GDM1 (cell line): ENCODE measurements at places on chromosomes 7 and 10.

DNA sequence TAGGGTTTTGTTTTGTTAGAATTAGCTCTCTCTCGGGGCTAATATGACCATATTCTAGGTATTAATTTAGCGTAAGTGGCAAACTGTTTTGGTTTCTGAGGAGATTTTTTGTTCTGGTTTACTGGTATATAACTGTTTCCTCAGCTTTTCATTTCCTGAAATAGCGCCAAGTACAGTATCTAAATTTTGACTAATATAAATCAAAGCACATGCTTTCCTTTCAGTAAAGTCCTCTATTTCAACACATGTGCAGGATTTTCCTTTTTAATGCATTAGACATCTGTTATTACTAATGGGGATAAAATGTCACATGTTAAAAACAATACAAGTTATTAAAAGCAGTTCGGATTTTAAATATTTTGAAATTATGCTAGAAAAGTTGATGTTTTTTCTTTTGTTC, 11.3 kb downstream of the FERD3L start:
- no peak for DNase-seq

DNA sequence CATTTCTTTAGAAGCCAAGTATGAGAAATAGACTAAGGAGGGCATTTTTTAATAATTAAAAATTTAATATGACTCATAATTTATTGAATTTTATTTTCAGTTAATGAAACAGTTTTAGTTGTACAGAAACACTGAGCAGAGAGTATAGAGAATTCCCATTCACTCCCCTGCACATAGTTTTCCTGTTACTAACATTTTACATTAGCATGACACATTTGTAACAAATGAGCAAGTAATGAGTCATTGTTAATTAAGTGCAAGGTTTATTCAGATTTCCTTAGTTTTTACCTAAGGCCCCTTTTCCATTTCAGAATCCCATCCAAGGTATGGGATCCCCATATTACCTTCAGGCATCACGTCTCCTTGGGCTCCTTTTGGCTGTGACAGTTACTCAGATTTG, 271.5 kb upstream of the FZD8 start:
- no peak for DNase-seq

- DNase-seq = no peak
Measured at GRCh38 chr10:11846542-11846941, 23.4 kb downstream of the PROSER2 start.

GRCh38 chr10:36116040-36116439, 473.9 kb upstream of the FZD8 start:
- DNase-seq = no peak

DNA sequence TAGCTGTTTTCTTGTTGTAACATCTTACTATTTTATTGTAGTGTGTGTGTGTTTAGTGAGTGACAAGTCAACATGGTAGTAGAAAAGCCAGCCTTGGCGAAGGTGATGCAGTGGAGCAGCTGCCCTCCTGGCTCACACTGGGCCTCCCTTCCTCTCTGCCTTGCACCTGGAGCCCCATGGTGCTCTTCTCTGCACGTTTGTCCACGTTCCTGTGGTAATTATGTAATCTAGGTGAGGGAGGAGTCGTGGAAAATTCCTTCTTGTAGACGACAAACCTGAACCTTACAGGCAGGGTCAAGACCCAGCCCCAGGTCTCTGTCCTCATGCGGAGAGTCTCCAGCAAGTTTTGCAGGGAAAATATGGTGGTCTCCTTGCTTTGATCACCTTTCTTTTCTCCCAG, 348.3 kb upstream of the MKI67 start:
- no peak for DNase-seq

DNA sequence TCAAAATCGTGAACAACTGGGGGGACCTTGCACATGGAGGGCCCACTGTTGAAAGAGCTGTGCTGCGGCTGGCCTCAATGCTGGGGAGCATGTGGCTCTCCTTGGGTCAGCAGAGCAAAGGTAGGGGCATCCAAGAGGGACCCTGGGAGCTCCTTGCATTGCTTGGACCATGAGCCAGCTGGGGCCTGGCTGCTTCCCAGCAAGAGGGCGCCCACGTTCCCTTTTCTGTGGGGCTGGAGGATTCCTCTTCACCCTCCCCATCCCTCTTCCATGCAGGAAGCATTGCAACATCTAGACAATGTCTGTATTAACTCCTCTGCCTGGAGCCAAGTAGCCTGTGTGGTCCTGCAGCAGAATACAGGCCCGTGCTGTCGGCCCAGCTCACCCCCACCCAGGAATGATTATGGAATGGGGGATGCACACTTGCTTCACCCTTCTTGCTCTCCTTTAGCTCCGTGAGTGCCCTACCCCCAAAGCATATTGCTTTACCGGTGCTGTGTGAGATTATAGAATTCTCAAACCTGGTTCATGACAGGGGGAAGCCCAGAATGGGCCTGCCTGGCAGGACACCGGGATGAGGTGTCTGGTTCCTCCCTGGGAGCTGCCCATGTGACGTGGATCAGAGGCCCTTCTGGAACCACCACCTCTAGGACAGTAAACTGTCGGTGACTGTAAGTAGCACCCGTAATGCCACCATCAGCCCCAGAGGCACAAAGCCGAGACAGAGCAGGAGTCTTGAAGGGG, 61.9 kb downstream of the SYPL1 start:
- DNase-seq = no peak

GRCh38 chr7:49791088-49791741, 17.8 kb downstream of the VWC2 start:
- DNase-seq = no peak

DNA sequence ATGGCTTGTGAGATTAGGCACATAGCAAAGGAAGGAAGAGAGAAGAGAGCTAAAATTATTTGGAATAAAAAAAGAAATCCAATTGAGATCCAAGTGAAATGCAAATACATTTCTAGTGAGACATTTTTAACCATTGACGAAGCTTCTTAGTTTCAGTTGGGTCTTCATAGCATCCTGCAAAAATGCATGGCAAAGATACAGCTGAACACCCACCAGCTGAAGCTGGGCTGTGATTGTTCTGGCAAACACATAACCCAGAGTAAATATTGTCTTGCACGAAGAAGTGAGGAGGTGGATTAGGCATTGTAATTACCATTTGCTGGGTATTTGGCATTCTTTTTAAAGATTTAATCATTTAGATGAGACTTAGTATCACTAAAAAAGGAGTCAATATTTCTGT, 409.4 kb downstream of the GRM8 start:
- no peak for DNase-seq

DNA sequence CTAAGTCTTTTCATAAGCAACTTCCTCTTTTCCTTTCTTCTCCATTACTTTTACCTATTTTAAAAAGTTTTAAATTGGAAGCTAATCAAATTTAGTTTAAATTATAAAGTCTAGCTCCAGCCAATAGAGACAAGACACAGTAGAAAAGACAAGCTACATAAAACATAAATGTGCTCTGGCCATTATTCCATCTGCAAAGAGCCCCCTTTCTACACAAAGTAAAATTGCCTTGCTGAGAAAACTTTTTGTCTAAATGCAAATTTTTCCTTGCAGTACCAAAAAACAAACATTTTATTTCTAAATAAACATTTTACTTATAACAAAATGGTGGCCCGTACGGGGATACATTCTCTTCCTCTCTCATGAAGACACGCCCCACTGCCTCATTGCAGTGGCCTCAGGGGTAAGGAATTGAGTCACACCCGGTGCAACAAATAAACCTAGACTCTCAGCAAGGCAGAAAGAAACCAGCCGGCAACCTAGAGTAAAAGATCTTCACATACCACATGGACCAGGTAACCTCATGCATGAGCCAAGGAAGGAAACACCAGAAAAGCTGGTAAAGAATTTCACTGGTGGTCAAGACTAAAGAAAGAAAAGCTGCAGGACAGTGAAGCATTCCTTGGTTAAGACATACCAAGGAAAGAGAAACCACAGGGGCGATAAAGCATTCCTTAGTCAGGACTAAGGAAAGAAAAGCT, 71.6 kb upstream of the ZNF746 start:
- DNase-seq = no peak

DNA sequence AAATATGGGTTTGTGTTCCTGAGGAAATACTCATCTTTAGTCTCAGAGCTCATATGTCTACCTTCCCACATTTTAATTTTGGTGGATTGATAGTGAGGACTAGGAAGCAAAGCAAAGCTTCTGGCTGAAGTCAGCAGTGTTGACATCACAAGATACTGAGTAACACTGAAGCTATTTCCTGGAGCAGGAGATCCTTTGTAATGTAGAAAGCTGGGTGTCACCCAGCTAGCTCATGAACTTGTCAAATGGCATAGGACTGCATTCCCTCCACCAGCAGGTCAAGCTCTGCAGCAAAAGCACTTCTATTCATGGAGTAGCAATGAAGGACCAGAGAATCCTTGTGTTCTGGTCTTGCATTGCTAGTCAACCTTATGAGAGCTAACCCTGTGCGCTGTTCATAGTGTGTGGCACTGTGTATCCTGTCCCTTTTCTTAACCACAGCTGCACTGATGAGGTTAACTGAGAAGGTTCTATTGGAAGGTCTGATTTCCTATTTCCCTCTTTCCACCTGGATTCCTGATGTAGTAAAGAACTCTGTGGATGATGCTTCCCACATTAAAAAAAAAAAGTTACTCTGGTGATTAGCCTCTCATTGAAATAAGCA, 94.8 kb upstream of the ZNF804B start:
- DNase-seq = no peak

DNA sequence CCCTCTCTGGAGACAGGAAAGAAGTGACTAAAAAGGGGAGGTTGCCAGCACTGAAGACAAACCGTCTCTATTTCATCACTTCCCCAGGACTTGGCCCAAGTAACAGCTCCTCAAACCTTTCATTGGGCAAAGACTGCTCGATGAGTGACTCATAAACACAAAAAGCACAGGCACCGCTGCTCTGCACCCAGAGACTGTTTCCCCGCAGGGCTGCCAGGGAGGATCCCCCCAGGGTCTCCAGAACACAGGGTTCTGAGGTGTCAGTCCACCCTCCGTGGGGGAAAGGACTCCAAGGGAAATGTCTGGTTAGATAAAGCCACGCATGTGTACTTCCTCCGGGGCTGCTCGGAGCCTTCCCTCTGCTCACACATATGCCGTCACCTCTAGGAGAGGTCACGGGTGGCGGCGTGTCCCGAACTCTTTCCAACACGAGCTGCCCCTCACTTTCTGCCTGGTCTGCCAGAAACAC, 59.9 kb downstream of the INSIG1 start:
- DNase-seq = peak; percentile 41

- DNase-seq = no peak
Measured at GRCh38 chr10:56596257-56596656, 235.2 kb upstream of the ZWINT start.

DNA sequence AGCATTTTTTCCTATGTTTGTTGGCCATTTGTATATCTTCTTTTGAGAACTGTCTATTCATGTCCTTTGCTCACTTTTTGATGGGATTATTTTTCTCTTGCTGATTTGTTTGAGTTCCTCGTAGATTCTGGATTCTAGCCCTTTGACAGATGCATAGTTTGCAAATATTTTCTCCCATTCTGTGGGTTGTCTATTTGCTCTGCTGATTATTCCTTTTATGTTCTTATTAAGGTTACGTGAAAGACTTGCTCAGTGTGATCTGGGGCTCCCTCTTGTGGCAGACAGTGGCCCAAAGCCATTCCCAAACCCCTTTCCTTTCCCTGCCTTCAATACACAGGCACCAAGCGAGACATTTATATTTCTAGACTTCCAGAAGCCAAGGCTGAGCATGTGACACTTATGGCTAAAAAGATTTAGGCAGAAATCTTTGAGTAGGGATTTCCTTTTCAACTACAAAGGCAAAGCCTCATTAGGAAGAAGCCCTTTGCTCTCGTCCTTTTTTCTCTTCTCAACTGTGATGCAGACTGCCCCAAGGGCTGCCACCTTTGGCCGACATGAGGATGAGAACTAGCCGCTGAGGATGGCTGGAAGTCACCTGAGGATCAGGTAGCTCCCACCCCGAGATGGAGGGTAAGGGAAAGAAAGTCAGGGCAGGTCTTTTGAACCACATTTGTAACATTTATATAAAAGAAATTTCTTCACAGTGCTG, 23.6 kb downstream of the ST8SIA6 start:
- peak; percentile 50 for DNase-seq

DNA sequence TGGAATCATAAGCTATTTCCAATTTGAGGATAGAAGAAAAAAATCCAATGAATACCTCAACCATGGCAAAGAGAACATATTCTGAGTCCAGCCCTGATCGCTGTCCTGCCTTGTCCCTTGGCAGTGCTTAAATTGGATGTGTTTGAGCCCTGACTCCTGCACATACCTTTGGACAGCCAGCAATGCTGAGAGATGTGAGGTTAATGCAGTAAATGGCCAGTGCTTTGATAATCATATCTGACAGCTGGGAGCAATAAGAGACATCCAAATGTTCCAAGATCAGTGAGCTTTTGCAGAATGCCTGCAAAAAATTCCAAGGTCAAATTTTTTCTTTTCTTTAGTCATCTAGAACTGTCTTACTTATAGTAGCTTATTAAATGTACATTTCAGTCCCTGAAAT, 80.1 kb upstream of the LRRC17 start:
- DNase-seq = no peak

DNA sequence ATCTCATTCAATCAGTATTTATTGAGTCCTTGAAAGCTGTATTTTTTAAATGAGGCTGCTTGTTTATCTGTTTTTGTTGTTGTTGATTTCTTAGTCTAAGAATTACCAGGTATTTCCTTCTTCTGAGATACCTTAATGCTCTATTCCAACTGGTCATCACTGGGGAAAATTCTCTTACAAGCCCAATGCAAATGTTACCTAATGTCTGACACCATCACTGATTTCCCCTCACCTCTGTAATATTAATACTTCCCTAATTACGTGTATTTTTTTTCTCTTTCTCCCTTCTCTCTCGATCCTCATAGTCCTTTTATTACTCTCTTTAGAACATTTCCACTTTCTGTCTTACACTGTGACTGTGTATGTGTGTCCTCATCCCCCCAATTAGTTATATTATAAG, 13.9 kb downstream of the HDAC9 start:
- no peak for DNase-seq

- no peak for DNase-seq
Measured at GRCh38 chr7:2309889-2310331, 4.3 kb downstream of the SNX8 start.

- no peak for DNase-seq
Measured at GRCh38 chr7:139709485-139709884, 68.3 kb downstream of the HIPK2 start.

DNA sequence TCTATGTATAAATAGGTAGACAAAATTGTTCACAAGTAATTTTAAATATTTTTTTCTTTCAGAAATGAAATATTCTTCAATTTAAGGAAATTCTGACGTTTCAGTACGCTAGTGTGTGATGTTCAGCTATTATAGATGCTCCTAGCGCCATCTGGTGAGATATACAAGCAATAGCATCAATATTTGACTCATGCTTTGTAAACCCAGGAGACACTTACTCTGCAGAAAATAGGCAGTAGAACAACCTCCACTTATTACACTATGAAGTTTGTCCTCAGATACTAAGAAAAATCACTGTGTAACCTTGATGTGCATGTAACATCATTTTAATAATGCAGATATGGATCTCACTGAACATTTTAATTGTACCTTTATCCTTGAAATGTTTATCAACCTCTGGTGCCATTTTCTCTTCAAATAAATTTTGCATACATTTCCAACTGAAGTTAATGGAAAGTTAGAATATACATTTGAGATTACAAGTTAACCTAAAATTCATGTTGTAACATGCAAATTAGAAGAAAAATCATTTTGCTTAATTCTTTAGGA, 151.5 kb upstream of the FAM3C start:
- peak; percentile 15 for DNase-seq

- peak; percentile 17 for DNase-seq
Measured at GRCh38 chr10:47277352-47278151, 22.4 kb upstream of the GDF10 start.
